ENCODE measurements at places on chromosomes 2 and 18.

DNA sequence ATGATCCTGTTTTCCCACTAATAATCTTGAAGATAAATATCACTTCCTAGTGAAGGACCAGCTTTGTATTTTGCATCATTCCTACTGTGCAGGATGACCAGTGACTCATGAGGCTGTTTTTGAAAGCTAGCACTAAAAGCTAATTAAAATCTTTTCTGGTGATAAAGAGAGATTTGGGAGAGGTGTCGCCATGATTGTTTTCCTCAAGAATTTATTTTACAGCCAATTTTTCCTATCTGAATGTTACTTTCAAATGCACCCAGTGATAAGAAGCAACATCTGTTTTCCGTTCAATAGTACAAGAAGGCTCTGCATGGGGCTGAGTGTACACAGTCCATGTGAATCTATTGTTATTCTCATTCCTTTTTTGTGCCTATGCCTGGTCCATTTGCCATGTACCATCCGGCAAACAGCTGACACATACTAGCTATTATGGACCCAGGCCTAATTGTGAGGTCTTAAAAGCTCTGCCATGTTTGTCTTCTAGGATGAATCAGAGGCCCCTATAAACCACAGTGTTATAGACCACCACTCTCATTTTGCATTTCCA, 28.4 kb downstream of the MEIS1 start:
- no peak for DNase-seq
- H3K36me3 ChIP-seq = no peaks in the 10 kb centered on the region
- no peaks in the 10 kb centered on the region for H3K27me3 ChIP-seq
- no peak overlapping the region for H3K27ac ChIP-seq

- no peaks in the 10 kb centered on the region for H3K4me1 ChIP-seq
- no peak overlapping the region for H3K4me3 ChIP-seq
- DNase-seq = no peak
- H3K27ac ChIP-seq = no peak overlapping the region
These were observed 10.7 kb downstream of the BABAM2 start for GRCh38 chr2:27901234-27901633.

GRCh38 chr18:9916077-9916639, 2.3 kb downstream of the VAPA start:
- H3K36me3 ChIP-seq = no peaks in the 10 kb centered on the region
- peaks cover 3% of the 10 kb centered on the region for H3K4me1 ChIP-seq
- DNase-seq = no peak
- no peaks in the 10 kb centered on the region for H3K27me3 ChIP-seq

GRCh38 chr2:97871096-97871780, 124.5 kb downstream of the TMEM131 start:
- no peaks in the 10 kb centered on the region for H3K36me3 ChIP-seq
- peak; percentile 17 for DNase-seq
- H3K4me1 ChIP-seq = peaks cover 28% of the 10 kb centered on the region

- no peaks in the 10 kb centered on the region for H3K4me1 ChIP-seq
- H3K36me3 ChIP-seq = no peaks in the 10 kb centered on the region
- DNase-seq = no peak
- peaks cover 24% of the 10 kb centered on the region for H3K27me3 ChIP-seq
- H3K27ac ChIP-seq = no peak overlapping the region
- no peak overlapping the region for H3K4me3 ChIP-seq
These were observed 36.7 kb upstream of the GPC1 start for GRCh38 chr2:240398661-240399267.

DNA sequence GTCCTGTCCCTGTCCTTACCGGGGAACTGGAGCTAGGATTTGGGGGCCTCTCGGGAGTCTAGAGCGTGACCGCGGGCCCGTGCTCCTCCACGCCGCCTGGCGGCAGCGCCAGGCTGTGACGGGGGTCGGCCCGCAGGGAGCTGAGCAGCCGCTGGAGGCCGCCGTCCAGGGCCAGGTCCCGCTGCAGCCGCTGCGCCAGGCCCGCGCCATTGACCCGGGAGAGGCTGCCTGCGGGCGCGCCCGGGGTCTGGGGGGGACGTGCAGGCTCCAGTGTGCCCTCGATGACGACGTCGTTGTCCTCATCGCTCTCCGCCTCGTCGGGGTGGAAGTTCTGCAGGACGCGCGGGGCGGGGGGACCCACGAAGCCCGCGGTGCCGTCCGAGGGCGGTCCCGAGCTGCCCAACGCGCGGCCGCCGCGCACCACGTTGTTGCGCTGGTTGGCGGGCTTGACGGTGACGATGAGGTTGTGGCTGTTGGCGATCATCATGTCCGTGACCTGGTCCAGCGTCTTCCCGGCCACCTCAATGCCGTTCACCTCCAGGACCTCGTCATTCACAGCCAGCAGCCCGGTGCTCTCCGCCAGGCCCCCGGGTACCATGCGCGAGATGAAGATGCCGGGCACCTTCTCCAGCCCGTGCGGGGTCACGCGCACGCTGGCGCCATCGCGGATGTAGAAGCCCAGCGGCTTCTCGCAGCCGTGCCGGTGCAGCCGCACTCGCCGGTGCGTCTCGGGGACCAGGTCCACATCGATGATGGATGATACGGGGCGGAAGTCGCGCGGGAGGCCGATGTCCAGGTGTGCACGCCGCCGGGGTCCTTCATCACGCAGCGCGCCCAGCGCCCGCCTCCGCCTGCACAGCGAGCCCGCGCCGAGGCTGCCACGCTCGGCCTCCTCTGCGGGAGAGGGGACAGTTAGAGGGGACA, 50.9 kb downstream of the ADNP2 start:
- no peaks in the 10 kb centered on the region for H3K4me1 ChIP-seq
- no peaks in the 10 kb centered on the region for H3K36me3 ChIP-seq
- no peak overlapping the region for H3K4me3 ChIP-seq
- no peaks in the 10 kb centered on the region for H3K27me3 ChIP-seq
- H3K27ac ChIP-seq = no peak overlapping the region

DNA sequence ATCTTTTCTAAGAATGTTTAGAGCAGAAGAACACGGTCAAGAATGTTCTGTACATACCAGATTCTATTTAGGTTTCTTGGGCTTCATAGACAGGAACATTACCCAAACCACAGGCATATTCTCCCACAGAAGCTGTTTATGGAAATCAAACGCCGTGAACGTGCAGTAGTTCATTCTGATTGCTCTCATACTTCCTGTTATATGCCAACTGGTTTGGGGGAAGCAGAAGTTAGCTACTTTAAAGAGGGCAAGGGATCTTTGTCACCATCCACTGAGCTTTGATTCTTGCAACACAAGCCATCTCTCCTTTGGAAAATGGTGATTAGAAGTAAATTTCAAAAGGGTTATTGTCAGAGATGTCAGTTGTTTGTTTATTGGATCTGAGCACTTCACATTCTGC, 182.2 kb upstream of the NRP2 start:
- no peak for DNase-seq
- H3K27me3 ChIP-seq = no peaks in the 10 kb centered on the region
- no peak overlapping the region for H3K4me3 ChIP-seq
- H3K36me3 ChIP-seq = no peaks in the 10 kb centered on the region
